ENCODE measurements at places on chromosomes 13 and 19.

DNA sequence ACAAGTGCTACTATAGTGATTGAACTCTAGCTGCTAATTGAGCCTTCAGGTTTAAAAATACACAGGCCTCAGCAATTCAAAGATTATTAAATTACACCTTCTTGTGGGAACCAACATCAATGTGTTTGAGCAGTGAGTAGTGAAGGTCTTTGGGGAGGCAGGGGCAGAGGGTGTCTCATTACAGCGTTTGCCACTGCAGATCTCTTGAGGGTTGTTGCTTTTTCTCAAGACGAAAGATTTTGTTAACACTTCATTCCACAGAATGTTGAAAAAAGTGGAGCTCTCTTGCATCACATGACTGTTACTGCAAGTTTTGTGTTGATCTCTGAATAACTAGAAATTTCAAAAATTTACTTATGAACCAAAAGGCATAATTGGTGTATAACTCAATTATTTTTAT lies 253.6 kb downstream of the ATP8A2 start:
- DNase-seq = no peak

GRCh38 chr13:110382229-110382628 lies 75.1 kb downstream of the COL4A2 start:
- peak; percentile 64 for DNase-seq

DNA sequence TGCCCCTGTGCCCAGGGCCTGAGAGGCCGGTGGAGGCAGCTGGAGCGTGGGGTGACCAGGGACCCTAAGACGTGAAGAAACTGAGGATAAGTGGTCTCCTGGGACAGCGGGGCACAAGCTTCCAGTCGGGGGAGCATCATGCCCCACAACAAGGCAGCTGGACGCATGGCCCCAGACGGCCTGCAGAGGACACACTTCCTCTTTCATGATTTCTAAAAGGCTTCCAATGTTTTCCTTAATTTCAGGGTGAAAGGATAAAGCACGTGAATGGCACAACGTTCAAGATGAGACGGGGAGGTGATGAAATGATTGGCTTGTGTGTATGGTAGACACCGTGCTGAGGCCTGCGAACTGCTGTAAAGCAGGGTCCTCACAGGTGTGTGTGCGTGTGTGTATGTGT lies 20.2 kb upstream of the MYDGF start:
- DNase-seq = no peak

GRCh38 chr19:16608290-16608739 lies 19.7 kb downstream of the MED26 start:
- DNase-seq = peak; percentile 94

DNA sequence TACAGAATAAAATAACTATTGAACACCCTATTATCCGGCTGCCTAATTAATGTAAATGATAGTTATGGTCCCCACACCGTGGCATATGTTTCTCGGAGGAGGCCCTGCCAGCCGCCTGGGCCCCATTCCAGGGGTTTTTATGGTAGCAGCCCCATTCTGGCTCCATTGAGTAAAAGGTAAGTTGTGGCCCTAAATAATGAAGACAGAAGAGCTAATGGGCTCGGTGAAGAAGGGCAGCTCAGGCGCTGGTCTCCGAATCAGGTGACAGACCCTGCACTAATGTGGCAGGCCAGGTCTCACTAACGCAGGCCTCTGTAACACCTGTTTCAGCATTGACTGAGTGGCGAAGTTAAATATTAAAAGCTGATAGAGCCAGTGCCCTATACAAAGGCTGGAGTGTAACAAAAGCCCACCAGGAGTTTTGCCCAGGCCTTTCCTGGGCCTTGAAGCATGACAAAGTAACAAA lies 19.1 kb downstream of the POP4 start:
- DNase-seq = no peak

DNA sequence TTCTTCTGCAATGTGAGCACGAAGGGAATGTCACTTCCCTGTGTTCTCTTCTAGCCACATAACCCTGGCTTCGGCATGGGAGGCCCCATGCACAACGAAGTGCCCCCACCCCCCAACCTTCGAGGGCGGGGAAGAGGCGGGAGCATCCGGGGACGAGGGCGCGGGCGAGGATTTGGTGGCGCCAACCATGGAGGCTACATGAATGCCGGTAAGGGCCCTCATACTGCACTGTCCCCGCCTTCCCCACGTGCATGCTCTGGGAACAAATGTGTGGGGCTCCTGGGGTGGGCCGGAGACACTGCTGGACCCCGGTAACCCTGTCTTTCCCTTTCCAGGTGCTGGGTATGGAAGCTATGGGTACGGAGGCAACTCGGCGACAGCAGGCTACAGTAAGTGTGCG lies 17.7 kb upstream of the QTRT1 start:
- DNase-seq = no peak

GRCh38 chr13:42413484-42413815 lies 141.5 kb downstream of the AKAP11 start:
- no peak for DNase-seq

DNA sequence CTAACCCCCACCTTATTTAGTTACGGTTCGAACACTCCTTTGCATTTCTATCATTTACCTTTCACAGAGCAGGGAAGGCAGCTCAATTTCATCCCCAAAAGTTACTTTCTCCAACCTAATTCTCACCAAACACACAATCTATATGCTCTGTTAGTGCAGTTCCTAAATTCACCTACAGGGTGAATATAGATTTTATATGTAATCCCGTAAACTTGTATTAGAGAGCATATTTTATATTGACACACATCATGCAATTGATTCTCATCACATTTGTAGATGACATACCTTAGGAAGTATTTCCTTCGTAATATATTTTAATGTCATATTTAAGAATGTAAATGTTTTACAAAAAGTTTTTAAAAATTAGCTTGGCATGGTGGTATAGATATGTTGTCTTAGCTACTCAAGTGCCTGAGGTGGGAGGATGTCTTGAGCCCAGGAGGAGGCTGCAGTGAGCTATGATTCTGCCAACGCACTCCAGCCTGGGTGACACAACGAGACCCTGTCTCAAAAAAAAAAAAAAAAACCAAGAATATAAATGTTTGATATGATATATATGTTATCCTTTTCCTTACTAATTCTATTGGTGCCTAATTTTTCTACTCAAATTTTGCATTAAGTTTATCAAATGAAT lies 57.3 kb upstream of the TNFRSF19 start:
- no peak for DNase-seq

GRCh38 chr19:55340784-55341147 lies 1.1 kb downstream of the KMT5C start:
- no peak for DNase-seq

DNA sequence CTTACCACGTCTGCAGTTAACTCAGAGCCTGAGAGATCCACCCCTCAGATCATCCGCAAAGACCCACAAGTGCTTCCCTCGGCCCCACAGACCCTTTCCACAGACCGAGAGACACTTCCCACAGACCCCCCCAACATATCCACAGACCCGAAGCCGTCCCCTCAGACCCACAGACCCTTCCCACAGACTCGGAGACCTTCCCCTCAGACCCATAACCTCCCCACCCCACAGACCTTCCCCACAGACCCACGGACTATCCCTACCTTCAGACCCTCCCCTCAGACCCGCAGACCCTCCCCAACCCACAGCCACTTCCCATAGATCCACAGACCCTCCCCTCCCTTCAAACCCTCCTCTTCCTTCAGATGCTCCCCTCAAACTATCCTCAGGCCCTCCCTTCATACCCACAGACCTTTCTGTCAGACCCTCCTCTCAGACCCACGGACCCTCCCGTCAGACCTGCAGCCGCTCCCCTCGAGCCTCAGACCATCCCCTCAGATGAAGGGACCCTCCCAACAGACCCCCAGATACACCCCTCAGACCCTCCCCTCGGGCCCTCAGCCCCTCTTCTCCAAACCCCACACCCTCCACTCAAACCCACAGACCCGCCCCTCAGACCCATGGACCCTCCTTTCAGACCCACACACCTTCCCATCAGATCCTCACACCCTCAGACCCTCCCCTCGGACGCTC lies 20.1 kb upstream of the TFDP1 start:
- no peak for DNase-seq

DNA sequence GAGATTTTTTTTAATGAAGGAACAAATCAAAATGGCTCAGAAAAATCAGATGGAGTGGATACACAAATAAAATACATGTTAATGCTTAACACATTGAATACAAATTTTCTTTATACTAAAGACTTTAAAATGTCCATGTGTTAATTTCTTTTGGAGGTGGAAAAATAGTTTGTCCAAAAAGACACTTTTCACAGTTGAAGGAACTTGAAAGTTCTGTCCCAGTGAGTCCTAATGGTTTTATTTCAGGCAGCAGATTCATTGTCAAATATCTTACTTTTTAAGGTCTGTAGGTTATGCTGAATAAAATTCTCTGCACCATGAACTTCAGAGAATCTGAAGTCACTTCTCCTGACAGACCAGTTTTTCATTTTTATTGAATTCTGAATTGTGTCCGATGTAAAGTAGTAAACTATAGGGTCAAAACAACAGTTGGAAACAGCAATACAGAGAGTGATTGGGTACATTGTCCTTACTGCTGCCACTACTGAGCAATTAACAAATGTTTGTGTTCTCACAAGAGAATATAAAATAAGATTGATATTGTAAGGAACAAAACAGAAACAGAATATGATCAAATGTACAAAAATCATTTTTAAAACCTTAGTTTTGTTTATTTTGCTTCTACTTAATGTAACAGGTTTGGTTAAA lies 1.6 kb downstream of the LPAR6 start:
- no peak for DNase-seq

DNA sequence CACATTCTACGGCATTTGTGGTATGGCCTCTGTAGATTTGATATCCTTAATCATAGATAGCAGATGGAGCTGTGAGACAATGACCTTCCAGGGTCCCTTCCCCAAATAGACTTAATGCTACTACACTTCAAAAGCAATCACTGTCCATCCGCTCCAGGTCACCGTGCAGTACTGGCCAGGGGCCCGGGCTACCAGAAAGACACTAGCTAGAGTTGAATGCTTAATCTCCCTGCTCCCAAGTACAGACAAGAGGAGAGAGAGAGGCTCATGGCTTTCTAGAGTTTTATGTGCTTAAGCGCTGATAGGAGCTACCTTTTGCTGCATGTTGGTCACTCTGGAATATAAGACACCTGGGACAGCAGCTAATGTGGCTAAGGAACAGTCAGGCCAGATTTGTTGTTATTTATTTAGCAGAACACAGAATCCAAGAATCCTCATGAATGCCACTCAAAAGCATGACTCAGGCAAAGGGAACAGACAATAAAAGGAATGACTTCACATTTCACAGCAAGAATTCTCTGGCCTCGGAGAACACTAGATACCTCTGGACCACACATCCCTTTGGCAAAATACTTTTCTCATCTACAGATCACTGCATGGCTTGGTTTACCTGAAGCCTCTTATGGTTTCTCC lies 165.0 kb downstream of the LACC1 start:
- DNase-seq = peak; percentile 36

DNA sequence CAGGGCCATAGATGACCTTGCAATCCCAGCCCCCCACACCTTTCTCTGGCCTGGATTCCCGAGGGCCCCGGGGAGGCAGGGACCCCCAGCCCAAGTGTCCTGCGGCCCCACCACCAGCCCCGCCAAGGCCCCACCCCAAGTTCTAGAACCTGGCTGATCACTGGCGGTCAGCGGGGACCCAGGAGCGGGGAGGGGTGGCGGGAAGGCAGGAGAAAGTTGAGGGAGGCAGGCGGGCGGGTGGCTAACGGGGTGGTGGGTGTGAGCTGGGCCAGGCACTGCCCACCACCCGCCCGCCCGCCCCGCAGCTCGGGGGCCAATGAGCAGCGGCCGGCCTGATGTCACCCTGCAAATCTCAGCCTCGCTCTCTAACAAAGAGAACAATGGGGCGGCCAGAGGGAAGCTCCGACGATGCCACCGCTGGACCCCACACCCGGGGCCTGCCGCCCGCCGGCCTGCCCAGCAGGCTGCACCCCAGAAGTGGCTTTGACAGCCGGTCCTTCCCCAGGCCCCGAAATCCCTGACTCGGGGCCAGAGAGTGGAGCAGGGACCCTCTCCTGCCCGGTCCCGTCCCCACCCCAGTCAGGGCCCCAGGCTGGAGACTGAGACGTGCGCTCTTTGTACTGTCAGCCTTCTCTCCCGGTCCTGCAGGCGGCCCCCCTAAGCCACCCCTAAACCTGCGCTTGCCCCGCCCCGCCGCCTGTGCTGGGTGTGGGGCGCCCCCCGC lies 1.6 kb downstream of the MEX3D start:
- DNase-seq = peak; percentile 89

DNA sequence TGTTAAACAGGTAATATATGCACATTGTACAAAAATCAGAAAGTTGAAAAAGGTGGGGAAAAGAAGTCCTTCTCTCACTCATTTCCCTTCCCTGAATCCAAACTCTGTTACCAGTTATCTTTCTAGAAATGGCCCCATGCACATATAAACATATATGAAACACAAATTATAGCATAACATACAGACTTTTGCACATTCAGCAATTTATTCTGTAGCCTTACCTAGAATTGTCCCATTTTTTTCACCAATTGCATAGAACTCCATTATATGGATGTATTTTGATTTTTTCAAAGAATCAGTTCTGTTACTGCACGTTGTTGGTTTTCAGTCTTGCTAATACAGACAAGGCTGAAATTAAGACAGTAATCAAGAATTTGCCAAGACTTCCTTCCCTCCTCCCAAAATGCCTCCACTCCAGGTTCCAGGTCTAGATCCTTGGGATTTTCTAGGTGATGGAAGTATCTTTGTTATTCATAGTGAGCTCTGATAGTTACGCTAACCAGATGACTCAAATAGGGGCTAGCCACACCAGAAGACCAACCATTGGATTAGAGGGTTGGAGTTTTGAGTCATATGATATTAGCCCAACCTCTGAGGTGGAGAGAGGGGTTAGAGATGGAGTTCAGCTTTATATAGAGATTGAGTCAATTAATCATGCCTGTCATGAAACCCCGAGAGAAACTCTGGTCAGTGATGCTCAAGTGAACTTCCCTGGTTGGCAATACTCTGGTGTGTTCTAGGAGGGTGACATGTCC lies 30.7 kb downstream of the GPR180 start:
- DNase-seq = no peak

DNA sequence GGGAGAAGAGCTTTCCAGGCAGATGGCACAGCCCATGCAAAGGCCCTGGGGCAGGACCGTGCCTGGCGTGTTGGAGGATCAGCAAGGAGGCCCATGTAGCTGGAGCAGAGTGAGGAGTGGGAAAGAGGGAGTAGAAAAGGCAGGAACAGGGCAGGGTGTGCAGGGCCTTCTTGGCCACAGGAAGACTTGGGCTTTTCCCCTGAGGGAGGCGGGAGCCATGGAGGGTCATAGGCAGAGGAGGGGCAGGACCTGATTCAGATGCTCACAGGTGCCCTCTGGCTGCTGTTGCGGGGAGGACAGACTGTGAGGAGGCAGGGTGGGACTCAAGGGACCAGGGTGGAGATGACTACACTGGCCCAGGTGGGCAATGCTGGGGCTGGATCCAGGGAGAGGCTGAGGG lies 13.8 kb upstream of the PTPRS start:
- peak; percentile 29 for DNase-seq

Measured in EH (cell line).